Stimulated activated CD4-positive, alpha-beta T cell treated with anti-CD3 and anti-CD28 coated beads, Interleukin-1b, Interleukin-23, amount 100 ng/mL, for 48 hours (primary cell): ENCODE measurements at places on chromosomes 5 and 9.

DNA sequence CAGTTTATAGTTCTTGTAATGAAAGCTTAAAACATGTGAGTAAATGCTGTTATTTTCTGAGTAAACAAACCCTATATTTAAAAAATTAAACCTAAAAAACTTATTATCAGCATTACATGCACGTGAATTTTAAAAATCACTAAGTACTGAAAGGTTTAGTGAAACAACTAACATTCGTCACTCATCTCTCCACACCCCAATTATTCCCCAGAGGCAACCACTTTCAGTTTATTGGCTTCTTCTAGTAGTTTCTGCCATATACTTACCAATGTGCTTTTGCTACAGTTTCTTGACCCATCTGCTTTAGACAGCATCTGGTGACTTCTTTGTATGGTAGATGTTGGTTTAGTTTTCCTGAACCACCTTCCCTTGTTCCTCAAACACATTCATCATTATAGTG, 58.1 kb downstream of the ANGPTL2 start:
- no peak for DNase-seq

DNA sequence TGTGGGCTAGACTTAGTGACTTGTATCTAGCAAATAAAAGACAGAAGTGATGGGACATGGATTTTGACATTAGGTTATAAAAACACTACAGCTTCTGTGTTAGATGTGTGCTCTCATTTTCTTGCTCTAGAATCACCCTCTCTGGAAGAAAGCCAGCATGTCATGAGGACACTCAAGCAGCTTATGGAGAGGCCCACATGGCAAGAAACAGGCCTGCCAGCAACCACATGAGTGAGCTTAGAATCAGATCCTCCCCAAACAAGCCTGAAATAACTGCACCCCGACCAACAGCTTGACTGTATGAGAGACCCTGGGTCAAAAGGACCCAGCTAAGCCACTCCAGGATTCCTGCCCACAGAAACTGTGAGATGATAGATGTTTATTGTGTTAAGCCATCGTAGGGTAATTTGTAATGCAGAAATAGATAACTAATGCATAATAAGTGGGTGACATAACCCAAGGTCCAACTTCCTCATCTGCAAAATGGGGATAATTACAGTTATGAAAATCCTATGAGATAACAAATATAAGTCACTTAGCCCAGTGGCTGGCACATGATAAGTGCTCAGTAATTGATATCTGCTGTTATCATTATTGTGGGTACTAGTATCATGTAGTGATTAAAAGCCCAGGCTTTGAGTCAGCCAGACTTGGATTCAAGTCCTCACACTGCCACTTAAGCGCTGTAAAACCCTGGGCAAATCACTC, 86.5 kb downstream of the KLHL3 start:
- DNase-seq, result no peak

DNA sequence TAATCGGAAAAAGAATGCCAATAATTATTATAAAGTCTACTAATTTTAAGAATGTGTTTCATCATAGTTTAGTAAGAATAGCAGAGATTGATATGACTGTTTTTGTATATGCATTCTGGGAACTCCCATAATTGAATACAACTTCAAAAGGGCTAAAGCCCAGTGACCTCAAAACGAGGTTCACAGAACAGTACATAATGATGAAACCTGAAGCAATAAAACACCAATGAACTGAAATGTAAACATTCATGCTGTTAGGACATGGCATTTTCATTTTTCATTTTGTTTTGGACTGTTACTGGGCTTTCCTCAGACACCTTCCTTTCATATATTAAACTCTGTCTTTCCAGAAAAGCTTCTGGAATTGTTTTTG, 684 bp upstream of the JMY start:
- no peak for DNase-seq

DNA sequence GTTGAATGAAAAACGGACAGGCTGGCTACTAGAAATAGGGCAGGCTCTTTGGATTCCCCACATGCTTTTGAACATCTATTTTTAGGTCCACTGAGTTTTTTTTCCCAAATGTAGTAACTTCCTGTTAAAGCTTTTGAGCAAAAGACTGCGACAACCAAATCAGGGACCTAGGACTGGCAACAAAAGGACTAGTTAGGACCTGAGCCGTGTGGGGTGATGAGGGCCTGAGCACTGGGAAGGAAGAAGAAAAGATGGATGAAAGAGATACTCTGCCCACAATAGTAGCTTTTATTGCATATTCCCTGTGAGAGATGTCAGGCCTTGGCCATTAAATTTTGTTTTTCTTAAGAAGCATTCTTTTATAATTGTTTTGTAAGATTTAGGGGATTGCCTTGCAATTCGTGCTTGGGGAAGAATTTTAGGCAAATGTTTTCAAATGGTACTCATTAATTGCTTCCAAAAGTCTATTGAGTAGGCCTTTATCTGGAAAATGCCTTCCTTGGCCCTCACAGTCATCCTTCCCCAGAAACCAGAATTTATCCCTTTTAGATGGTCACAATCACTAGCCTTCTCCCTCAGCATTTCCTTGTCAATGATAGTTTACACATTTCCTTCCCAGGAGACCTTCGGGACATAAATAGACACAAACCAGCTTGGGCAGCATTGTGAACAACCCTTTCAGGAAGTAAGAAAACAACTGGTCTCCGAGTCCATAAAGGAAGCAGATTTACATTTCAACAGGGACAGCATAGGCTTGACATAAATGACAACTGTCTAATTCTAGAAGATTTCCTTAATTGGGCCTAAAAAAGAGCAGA, 166.5 kb downstream of the RMI1 start:
- DNase-seq, result no peak

DNA sequence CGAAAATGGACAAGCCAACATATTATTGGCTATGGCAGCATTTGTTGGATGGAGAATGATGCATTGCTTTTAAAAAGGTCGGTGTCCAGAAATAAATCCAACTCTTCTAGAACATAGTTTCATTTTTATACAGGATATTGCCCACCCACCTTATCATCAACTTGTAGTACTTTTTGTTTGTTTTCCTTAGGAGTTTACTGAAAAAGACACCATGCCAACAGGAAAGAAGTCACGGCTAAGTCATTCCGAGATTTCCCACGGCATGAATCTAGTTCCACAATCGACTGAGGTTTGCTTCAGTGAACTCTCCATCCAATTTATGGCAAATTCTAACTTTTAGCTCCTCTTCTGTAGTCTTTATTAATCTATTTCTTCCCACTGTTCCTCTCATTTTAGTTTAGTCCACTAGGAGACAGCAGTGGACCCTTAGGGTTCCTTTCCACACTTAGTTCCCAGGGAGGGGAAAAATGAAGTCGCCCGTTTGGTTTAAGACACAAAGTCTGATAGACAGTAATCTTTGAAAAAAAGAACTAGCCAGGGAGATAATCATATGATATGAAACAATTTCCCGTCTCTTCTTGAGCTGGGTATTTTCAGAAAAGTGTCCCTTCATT, 237.5 kb downstream of the AP3B1 start:
- no peak for DNase-seq

GRCh38 chr9:12584656-12585522, 108.3 kb upstream of the TYRP1 start:
- no peak for DNase-seq

- DNase-seq, result no peak
These were observed 5.7 kb upstream of the AGGF1 start for GRCh38 chr5:77024490-77024889.

DNA sequence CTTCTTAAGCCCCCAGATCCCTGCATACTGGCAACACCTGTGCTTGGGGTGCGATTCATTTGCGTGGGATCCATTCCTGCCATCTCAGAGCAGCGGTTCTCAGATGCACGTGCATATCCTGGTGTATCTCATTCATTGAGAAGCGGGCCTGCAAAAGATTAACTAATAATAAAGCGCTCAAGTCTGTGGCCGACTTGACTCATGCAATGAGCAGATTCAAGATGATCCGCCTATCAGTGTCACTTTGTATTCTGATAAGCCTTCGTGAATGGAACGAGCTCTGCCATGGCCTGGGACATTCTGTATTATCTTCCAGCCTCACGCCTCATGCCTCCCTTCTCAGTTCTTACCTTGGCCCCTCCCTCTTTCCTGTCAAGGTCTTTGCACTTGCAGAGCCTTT, 22.3 kb downstream of the C1QTNF2 start:
- no peak for DNase-seq

DNA sequence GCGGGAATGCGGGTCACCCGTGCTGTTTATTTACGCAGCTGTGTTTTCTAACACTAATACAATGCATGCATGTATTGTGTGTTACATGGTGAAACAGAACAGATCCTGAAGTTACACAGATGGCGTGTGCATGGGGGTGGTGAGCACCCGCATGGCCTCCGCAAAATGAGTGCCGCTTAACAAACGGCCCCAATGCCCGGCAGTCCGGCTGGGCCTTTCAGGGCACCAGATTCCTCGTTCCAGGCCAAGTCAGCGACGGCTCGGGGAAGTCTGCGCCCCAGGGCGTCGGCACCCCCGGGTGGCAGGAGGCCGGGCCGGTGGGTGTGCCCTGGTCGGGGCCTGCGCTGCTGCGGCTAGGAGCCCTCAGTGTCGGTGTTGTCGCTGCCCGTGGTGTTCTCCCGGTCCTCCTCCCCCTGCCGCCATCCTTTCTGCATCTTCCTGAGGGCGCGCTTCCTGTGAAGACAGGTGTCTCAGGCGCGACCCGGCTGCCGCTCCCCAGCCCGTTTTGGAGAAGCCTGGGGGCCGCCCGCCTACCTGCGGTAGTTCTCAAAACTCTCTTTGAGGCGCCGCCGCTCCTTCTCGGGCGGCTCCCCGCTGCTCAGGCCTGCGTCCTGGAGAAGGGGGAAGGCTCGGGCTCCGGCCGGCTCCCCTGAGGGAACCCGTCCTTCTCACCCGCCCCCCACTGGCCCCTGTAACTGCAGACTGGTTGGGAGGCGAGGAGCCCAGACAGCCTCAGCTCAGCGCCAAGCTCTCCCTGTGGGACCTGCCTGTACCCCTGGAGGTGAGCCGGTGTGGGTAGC, 605 bp upstream of the DNLZ start:
- no peak for DNase-seq

DNA sequence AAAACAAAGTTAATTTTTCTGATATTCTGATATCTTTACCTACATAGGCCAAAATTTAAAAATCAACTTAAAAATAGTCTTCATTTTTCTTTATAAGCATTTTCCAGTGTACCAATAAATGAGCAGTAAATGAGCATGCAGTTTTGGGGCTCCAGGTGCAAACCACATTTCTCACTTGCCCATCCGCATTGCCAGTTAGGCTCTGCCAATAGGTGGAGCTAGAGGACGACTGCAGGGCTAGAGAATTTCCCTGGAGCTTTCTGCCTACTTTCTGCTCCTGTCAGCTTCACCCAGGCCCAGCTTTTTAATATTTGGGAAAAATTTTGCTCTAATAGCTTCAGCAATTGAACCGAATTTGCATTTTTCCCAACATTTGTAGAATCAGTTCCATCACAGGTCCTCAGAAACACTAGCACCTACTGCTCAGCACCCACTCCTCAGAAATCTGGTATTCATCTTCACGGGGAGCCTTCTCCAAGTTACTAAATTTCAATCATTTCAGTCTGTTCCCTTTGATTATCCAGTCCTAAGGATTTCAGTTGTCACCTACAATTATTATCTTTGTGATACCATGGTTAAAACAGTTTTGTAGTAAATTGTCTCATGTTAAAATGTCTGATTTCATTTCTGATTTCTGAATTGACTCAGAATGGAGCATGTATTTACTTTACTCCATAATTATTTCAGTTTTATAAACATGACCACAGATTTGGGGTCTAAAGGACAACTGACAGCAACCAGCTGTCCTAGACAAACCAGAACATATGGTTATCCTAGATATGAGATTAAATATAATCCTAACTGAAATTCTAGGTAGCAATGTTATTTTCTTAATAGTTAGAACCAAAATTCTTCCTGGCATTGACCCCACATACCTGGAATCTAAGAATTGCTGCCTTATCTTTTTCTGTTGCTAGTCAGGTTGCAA, 104.6 kb upstream of the FAM174A start:
- DNase-seq, result peak; percentile 23

- no peak for DNase-seq
These were observed 73.1 kb downstream of the DIRAS2 start for GRCh38 chr9:90569511-90569910.

GRCh38 chr5:133841831-133842750, 126.3 kb downstream of the C5orf15 start:
- DNase-seq, result no peak

- no peak for DNase-seq
These were observed 24.1 kb downstream of the IL33 start for GRCh38 chr9:6239694-6240093.

DNA sequence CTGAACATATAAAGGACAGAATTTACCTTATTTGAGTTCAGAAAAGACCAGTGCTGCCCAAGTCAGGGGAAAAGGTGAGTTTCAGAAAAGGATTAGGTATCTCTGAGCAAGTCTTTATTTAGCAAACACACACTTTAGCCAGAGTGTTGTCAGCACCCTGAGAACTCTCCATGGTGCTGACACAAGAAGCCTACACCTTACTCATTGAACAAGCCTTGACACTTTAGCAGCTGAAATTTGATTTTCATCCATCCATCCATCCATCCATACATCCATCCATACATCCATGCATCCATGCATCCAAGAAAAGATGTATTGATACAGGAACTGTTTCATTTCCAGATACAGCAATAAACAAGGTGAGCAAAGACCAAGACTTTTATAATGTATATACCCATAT, 311.2 kb downstream of the TRIM32 start:
- DNase-seq, result no peak

- DNase-seq, result no peak
These were observed 16.2 kb downstream of the UHRF2 start for GRCh38 chr9:6428940-6429889.

GRCh38 chr5:72956324-72957140, 691 bp downstream of the FCHO2 start:
- no peak for DNase-seq

DNA sequence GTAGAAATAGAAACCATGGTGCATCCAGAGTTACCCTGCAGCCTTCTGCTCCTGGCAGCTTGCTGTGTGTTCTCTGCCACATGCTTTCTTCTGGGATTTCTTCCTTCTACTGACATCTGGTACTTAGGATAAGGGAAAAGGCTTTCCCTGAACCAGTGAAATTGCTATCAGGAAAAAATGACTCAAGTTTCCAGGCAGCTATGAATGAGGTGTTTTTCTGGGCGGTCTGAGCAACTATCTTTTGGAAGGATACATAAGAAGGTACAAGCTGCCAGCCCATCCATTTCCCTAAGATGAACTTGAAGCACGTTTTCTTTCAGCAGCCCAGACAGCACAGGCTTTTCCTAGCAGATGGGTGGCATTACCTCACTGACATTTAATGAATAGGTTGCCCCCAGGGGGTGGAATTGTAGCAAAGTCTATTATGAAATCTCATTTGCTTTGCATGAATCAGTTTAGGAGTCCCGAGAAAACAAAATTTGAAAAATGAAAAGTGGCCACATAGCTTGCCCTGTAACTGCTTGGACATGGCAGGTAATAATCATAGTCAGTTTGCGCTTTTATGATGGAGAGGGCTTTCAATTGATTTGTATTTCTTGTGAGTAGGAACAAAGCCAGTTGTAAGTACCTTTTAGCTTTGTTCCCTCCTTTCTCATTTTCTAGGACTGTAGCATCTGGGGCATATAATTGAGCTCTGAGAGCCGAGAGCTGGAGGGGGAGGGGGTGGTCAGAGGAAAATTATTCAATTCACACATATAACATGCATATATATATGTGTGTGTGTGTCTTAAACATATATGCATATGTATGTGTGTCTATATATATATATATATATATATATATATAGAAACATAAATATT, 108.5 kb downstream of the C9orf152 start:
- no peak for DNase-seq
